ENCODE measurements at places on chromosomes 13 and 19.

GRCh38 chr19:45591004-45591637 is 6.5 kb upstream of the OPA3 start:
- DNase-seq, result no peak

DNA sequence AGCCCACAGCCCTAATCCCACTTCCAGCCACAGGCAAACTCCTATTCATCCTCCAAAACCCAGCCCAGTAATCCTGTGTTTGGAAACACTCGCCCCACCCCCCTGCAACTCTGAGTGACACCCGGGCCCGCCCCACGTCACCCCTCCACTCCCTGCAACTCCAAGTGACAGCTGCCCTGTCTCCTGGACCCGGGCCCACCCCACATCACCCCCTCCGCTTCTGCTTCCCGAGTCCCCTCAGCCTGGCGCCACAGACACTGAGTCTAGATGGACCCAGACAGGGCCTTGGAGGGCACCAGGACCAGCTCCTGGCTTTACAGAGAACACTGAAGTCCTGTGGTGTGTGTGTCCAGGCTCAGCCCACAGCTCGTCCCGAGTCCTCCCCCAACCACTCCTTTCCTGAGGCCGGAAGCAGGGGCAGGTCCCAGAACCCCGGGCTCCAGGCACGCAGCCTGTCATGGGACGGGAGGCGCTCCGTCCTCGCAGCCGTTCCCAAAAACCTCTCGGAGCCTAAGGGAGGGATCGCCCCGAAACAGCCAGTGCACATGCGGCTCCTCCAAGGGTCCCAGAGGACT is 7.7 kb downstream of the REXO1 start:
- no peak for DNase-seq

- DNase-seq, result no peak
These were observed 32.2 kb downstream of the CNMD start for GRCh38 chr13:52707375-52707774.

- no peak for DNase-seq
These were observed 70.8 kb upstream of the GPR12 start for GRCh38 chr13:26831336-26831908.

DNA sequence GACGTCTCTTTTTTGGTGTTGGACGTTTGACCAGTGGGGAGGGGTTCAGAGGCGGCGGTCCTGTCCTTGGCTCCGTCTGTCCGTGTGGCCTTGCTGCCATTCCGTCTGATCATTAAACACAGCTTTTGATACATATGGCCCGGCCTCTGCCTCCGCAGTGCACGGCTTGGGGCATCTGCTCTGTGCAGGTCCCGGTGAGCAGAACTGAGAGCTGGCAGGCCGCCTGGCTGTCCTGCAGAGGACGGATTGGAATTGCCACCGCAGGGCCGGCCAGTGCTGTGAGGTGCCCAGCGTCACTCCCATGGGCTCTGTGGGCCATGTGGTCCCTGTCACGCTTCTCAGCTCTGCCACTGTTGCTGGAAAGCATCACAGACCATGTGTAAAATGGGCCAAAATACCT is 5.4 kb upstream of the TMPRSS9 start:
- no peak for DNase-seq

GRCh38 chr13:26050568-26051230 is 1.1 kb downstream of the SHISA2 start:
- DNase-seq, result no peak

DNA sequence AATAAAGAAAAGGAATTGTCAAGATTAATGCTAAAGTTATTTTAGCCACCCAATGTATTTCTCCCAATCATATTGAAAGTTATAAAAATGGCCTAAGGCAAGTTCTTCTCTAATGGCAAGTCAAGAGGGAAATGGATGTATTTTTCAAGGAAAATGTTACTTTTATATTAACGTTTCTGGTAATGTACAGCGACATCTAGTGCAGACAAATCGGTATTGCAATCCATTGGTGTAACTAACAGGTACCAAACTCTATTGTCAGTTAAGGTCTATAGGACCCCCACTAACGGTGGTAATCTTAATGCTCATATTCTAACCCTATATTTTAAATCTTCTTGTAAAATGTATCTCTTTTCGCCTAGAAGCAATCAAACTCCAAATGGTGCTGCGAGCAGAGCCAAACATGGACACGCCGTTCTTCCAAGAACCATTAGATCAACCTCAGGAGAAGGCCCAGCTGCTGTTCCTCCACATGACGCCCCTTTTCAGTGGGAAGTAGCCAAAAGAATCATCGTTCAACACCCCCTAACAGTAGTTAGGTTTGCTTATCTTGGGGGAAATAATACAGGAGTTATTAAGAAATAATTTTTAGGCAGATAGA is 98.5 kb upstream of the PABPC3 start:
- DNase-seq, result no peak

DNA sequence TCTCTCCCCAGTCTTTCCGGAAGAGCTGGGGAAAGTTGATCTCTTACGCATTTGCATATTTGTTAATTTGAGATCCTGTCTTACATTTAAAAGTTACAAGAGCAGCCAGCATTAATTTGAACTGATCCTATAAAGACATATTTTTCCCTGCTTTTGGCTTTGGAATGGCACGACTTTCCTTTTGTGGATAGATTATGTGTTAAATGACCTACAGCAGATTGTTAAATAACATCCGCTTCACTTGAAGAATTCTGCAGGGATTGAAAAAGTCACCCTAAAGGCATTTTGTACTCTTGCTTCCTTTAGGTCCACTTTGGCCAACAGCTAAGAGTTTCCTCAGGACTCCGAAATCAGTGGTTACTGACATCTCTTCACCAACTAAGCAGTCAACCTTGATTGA is 334.0 kb downstream of the TBC1D4 start:
- DNase-seq, result no peak

GRCh38 chr19:50059045-50059444 is 33.2 kb downstream of the ZNF473 start:
- no peak for DNase-seq

- DNase-seq, result peak; percentile 88
These were observed 659 bp downstream of the ERF start for GRCh38 chr19:42254089-42254849.

DNA sequence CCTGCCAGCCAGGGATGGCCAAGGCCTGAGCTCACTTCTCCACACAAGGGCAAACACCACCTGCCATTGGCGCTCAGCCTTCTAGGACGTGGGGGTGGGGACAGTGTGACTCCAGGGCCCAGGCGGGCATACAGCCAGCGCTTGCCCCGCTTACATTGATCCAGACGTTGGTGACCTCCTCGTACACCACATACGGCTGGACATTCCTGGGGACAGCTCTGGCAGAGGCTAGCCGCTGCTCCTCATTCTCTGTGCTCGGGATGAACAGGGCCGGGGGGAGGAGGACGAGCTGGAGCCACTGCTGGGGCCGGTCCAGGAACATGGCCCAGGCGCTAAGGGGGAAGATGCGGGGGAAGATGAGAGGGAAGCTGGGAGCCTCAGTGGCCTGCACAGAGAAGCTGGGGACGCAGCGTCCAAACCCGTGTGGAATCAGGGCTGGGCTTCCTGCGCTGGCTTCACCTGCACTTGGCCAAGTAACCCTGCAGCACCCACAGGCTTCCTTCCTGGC is 25.1 kb upstream of the MYDGF start:
- no peak for DNase-seq

DNA sequence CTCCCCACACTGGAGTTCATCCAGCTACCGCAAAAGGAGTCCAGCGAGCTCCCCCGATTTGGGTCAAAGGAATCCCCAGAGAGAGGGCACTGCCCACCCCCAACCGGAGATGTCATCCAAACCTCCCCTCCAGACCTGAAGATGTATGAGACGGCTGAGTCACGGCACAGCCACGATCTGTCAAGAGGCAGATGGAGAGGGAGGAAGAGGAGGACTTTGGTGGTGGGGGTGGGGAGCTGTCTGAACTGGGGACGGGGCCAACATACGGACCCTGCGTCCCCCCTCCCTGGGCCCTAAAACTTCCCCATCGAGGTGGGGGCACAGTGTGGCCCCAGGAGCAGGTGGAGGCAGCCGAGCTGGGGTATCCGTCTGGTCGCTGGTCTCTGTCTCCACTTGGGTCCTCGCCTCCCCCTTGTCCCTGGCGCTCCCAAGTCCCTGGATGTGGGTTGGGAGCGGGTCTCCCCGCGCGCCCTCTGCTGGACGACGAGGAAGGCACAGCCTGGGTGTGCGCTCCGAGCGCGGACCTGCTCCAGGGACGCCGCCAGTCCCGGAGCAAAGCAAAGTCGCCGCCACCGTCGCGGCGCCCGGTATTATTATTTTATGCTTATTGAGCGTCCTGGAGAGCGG is 3.8 kb downstream of the PDE4A start:
- peak; percentile 89 for DNase-seq

- no peak for DNase-seq
These were observed 8.9 kb downstream of the TTYH1 start for GRCh38 chr19:54424201-54424600.

DNA sequence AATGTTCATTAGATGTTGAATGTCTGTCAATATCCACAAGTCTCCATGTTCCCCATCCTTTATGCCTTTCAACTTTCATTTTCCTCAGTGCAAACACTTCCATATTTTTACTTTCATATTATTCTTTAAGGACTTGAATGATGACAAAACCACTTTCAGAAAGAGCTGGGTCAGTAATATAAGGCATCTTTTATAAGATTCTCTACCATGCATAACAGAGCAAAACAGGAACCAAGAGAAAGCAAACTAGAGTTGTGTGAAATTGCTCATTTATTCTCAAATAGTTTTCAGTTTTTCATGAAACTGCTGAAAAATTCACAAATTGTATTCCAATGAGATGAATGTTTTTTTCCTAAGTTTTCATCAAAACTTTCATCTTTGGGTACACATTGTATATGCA is 1247.6 kb downstream of the PCDH17 start:
- DNase-seq, result no peak

DNA sequence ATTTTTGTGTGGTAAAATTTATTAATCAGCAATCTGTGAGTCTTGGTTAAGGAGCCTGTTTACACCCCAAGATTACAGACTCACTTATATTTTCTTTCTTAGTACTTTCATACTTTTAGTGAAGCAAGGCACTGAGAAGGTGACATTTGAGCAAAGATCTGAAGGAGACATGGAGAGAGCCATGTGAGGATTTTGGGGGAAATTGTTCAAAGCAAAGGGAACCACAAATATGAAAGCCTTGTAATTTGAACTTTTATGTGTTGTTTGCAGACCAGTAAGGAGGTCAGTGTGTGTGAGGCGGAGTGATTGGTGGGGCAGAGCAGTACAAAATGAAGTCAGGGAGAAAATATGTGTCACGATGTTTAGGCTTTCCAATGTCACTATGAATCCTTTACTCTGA is 140.7 kb upstream of the KLF12 start:
- DNase-seq, result no peak

- DNase-seq, result peak; percentile 91
These were observed 1.5 kb upstream of the RAB3A start for GRCh38 chr19:18205200-18205892.

DNA sequence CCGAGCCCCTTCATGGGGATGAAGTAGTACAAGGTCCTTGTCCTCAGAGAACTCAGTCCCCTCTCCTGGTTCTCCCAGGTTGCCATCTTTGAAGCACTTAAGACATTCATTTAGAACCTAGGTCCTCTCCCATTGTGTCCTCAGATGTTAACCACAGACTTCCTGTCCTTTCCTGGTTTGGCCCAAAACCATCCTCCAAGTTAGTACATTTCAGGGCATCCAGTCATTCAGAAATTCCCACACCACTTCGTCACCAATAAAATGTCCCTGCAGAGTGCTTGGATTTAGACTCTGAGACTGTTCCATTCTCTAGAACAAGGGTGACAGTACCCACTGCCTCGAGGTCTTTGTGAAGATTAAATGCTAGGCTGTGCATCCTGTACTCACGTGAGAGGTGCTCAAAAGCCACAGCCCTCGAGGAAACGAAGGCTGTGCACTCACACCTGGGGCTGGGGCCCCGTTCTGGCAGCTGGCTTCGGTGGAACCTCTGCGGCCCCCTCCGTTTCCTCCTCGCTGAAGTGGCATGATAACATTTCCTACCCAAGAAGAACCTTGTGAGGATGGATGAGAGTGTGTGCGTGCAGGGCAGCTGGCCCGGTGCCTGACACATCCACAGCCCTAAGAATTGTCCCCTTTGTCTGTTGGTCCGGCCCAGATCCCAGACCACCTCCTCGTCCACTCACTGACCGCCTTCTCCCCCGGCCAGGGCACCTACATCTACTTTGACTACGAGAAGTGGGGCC is 4.7 kb downstream of the LENG1 start:
- no peak for DNase-seq

GRCh38 chr13:98990701-98991100 is 12.8 kb upstream of the DOCK9 start:
- DNase-seq, result no peak

- DNase-seq, result peak; percentile 83
These were observed at the start of gene PRMT1 for GRCh38 chr19:49677231-49677900. TSS of gene PRMT1 (plus strand) at chr19:49677271. CDS start at chr19:49677281, 10 bp downstream.

GRCh38 chr19:17394891-17395415 is 957 bp upstream of the CCDC194 start:
- peak; percentile 82 for DNase-seq
